ENCODE measurements at places on chromosomes 12 and 14. TPM values are rescaled to one million over a fixed set of nuclear protein-coding genes. Genes with fewer than 3 reads are reported as not detected.

The SLC25A47 gene
- not detected for total RNA-seq

GRCh38 chr14:69704319-69704718 is 62.6 kb upstream of the SRSF5 start:
- peaks cover 34% of the 10 kb centered on the region for H3K4me1 ChIP-seq
- H3K36me3 ChIP-seq, result peaks cover 45% of the 10 kb centered on the region
- no peaks in the 10 kb centered on the region for H3K27me3 ChIP-seq
- no peak overlapping the region for H3K27ac ChIP-seq

- H3K36me3 ChIP-seq, result no peaks in the 10 kb centered on the region
- no peak for DNase-seq
- H3K4me3 ChIP-seq, result no peak overlapping the region
- H3K4me1 ChIP-seq, result no peaks in the 10 kb centered on the region
- no peak overlapping the region for H3K27ac ChIP-seq
- H3K27me3 ChIP-seq, result no peaks in the 10 kb centered on the region
These were observed 17.1 kb downstream of the TRMT5 start for GRCh38 chr14:60963761-60964160.

DNA sequence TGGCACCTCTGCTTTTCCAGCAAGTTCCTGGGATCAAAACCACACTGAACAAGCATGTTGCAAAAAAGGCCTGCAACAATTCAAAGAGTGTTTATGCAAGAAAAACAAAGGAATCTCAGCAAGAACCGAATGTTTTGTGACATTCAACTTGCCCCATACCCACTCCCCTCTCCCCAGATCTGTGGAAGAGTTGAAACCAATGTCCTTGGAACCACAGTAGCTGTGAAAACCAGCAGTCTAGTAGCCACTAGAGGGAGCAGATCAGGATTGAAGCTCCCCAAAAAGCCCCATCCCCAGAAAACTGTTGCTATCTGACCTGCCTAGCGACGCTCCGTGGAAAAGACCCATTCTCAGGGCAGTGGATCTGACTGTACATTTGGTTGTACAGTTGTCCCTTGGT is 27.1 kb downstream of the PRKAB1 start:
- H3K4me3 ChIP-seq, result no peak overlapping the region
- H3K4me1 ChIP-seq, result no peaks in the 10 kb centered on the region
- no peak overlapping the region for H3K27ac ChIP-seq
- no peaks in the 10 kb centered on the region for H3K36me3 ChIP-seq
- no peaks in the 10 kb centered on the region for H3K27me3 ChIP-seq

The B4GALNT3 gene
- total RNA-seq, result 4.2 TPM

- peaks cover 4% of the 10 kb centered on the region for H3K4me1 ChIP-seq
- H3K27ac ChIP-seq, result no peak overlapping the region
- DNase-seq, result no peak
- no peaks in the 10 kb centered on the region for H3K27me3 ChIP-seq
- no peak overlapping the region for H3K4me3 ChIP-seq
- H3K36me3 ChIP-seq, result peaks cover 6% of the 10 kb centered on the region
These were observed 8.9 kb downstream of the IKZF4 start for GRCh38 chr12:56029666-56030293.

DNA sequence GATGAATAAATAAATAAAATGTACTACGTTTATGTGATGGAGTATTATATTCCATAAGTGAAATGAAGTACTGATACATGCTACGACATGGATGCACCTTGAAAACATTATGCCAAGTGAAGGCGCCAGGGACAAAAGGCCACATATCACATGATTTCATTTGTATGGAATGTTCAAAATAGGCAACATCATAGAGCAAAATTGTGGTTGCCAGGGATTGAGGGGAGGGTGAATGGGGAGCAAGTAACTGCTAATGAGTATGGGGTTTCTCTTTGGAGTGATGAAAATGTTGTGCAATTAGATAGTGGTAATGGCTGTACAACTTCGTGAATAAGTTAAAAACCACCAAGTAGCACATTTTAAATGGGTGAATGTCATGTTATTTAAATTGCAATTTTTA is 132.8 kb downstream of the SLC38A4 start:
- H3K27me3 ChIP-seq, result no peaks in the 10 kb centered on the region
- no peaks in the 10 kb centered on the region for H3K36me3 ChIP-seq
- no peaks in the 10 kb centered on the region for H3K4me1 ChIP-seq
- no peak for DNase-seq

DNA sequence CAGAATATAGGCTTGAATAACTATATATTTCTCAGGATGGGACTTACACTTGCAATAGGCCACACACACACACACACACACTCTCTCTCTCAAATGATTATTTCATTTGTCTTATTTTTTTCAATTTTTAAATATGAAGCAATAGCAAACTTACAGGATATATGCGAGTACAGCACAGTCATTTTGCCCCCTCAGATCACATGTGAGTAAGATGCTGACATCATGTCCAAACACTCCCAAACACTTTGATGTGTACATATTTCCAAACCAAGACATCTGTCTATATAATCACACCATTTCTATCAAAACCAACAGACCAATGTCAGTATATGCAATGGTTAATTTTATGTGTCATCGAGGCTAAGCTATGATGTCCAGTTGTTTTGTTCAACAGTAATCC is 1535.9 kb upstream of the FLRT2 start:
- H3K36me3 ChIP-seq, result no peaks in the 10 kb centered on the region
- DNase-seq, result no peak
- H3K4me1 ChIP-seq, result no peaks in the 10 kb centered on the region
- H3K27me3 ChIP-seq, result no peaks in the 10 kb centered on the region
- no peak overlapping the region for H3K4me3 ChIP-seq
- H3K27ac ChIP-seq, result no peak overlapping the region

The FAM186B gene
- total RNA-seq, result 0.56 TPM

- H3K36me3 ChIP-seq, result no peaks in the 10 kb centered on the region
- no peak overlapping the region for H3K27ac ChIP-seq
- no peaks in the 10 kb centered on the region for H3K4me1 ChIP-seq
- no peak for DNase-seq
- H3K4me3 ChIP-seq, result no peak overlapping the region
These were observed 52.0 kb downstream of the TMEM132C start for GRCh38 chr12:128318946-128319345.

Measured in natural killer cell (primary cell).